ENCODE measurements at places on chromosomes 2 and 18.

- no peak for DNase-seq
Measured at GRCh38 chr2:100193291-100193710, 50.9 kb upstream of the AFF3 start.

- DNase-seq: no peak
Measured at GRCh38 chr18:78827141-78827540, 152.5 kb upstream of the SALL3 start.

- DNase-seq: no peak
Measured at GRCh38 chr18:40867459-40867858, 1087.6 kb upstream of the PIK3C3 start.

DNA sequence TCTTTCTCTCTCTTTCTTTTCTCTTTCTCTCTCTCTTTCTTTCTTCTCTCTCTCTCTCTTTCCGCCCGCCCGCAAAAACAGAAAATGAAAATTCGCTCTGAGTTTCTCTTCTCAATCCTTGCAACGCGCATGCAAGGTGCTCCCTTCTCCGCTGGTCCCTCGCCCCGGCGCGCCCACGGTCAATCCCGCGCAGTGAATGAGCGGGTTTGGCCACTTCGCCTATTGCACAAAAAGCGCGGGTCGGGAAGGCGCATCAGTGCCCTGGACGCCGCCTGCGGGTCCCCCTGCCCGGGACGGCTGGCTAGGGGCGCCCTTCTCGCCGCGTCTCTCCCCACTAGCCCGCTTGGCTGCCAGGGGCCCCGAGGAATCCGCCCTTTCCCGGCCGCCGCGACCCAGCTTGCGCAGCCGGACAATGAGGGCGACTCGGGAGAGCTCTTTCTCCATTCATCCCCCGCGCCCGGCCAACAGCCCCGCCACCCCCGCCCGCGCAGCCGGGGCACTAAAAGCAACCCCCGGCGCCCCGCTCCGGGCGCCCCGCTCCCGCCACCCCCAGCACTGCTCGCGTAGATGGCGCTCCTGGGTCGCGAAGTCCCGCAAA lies 706 bp downstream of the LAMA1 start:
- no peak for DNase-seq

DNA sequence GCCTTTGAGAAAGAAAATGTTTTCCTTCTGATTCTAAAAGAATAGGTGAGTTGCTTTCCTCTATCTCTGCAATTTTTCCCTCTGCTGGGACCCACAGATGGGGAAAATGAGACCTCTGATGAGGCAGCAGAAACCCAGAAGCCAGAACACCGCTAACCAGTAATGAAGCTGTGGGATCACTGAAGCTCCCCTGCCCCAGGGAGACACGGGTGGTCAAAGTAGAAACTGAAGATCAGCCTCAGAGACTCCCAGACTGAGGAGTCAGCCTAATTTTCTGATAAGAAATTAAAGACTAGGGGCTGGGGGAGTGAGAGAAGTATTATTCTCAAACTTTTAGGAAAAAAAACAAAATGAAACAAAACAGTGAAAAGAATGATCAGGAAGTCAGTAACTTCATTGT lies 30.1 kb downstream of the CD8B start:
- no peak for DNase-seq

DNA sequence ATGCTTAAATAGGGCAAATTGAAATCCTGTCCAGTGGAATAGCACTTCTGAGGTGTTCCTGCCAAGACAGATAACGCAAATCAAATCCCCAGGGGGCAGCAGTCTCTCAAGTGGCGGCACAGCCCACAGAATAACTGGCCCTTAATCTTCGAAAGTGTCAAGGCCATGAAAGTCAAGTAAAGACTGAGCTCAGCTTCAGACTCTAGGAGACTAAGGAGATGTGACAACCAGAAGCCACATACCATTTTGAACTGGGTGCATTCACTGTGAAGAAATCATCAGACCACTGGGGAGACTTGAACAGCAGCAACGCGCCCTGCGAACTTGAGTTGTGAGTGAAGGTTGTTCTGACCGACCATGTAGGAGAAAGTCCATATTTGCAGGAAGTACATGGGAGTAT lies 66.0 kb upstream of the ASAP2 start:
- DNase-seq: no peak

DNA sequence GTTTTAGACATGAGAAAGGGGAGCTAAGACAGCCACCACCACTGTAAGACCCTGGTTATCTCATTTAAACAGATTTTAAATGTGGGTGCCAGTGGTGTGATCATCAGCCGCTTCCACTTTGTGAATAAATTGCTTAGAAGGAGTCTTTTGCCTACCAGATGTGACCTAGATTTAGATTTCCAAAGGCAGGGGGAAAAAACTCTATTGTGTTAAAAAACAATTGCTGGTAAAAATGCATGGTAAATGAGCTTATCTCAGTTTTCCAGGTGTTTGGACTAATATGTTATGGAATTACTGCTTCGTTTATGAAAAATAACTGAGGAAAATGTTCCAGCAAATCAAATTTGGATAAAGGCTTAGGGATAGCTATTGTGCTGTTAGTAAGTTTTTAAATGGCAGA lies 466.3 kb upstream of the RAB12 start:
- DNase-seq: no peak

GRCh38 chr2:183037074-183037552 lies 1.1 kb downstream of the NCKAP1 start:
- no peak for DNase-seq

GRCh38 chr2:5132281-5132680 lies 559.9 kb upstream of the SOX11 start:
- no peak for DNase-seq

DNA sequence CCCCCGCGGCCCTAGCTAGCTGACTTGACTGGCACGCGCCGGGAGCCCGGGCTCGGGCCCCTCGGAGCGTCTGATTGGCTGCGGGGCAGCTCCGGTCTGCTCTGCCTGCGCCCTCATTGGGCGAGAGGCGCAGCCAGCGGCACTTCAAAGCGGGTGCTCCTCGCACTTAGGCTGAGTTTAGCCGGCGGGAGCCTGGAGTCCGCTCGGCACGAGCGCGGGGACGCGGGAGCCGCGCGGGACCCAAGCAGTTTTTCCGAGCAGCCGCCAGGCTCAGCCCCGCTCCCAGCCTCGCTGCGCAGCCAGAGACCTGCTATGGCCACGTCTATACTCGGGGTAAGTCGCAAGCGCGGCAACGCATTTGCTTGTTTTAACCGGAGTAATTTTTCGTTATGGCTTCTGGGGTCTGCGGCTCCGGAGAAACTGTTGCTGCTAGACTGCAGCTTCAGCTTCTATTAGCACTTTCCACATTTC lies at the start of gene SP9:
SP9 (plus strand) TSS at position 174 of the 471 bp plus-strand sequence; CDS start at position 313, 139 bp downstream.
- no peak for DNase-seq

- no peak for DNase-seq
Measured at GRCh38 chr2:8489221-8489620, 192.6 kb upstream of the ID2 start.

GRCh38 chr2:34549710-34550345 lies 950.7 kb upstream of the FAM98A start:
- no peak for DNase-seq

GRCh38 chr2:8599421-8600242 lies 82.2 kb upstream of the ID2 start:
- no peak for DNase-seq

- no peak for DNase-seq
Measured at GRCh38 chr2:38075507-38076151, at the start of gene CYP1B1. CYP1B1 (minus strand) TSS chr2:38076151; CDS start chr2:38075388, 763 bp downstream.

DNA sequence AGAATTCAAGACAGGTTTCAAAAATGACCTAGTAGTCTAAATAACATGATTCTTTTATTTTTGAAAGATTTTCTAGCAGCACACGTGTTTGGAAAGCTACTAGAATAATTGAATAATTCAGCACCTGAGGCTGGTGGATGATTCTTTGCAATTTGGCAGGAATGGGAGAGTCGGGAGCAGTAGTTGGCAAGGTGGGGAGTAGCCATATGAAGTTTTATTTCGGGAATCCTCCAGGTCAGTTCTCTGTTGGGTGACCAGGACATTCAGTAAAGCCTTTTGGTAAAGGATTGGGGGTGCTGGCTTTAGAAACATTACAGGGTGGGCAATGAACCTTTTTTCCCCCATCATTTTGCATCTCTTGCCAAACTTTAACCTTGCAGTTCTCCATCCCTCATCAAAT lies 75.0 kb upstream of the LYPD6B start:
- DNase-seq: no peak

GRCh38 chr2:222468346-222468745 lies 44.0 kb downstream of the SGPP2 start:
- no peak for DNase-seq

DNA sequence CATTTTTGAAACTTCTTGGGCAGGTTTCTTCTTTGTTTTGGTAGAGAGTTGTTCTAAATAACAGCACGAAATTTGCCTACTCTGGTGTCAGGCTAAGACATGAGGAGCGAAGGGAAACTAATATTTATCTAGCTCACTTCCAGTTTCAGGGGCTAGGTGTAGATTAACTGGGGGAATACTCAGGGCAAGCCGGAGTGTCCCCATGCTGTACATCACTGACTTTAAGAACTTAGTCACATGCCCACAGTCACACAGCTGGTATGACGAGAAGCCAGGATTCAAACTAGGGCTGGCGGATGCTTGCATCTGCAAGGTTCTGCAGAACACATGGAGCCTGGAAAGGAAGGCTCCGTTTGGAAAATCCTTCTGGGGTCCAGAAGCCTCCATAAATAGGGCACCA lies 133.3 kb downstream of the ALPK2 start:
- DNase-seq: no peak

GRCh38 chr2:9327873-9328352 lies 95.4 kb downstream of the ITGB1BP1 start:
- DNase-seq: no peak

- DNase-seq: no peak
Measured at GRCh38 chr18:74139888-74140287, 7.7 kb downstream of the FBXO15 start.

- DNase-seq: no peak
Measured at GRCh38 chr2:231161877-231162329, 36.5 kb upstream of the ARMC9 start.

DNA sequence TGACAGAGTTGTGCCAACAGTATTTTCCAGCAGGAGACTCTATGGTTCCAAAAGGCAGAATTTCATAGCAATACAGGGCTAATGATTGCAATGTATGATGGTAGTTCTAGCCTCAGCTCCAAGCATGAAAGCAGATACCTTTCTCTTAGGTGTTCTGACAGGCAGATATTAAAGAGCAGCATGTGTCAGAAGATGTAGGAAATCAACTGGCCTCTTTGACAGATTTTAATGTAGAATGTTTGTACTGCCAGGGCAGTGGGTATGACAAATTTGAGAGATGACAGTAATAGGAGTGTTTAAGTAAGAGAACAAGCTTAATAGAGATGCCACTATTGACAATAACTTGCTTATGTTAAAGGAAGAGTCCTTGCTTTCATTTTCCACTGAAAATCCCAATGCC lies 21.5 kb upstream of the VWC2L start:
- no peak for DNase-seq
